ENCODE measurements at places on chromosomes 11 and 22.

DNA sequence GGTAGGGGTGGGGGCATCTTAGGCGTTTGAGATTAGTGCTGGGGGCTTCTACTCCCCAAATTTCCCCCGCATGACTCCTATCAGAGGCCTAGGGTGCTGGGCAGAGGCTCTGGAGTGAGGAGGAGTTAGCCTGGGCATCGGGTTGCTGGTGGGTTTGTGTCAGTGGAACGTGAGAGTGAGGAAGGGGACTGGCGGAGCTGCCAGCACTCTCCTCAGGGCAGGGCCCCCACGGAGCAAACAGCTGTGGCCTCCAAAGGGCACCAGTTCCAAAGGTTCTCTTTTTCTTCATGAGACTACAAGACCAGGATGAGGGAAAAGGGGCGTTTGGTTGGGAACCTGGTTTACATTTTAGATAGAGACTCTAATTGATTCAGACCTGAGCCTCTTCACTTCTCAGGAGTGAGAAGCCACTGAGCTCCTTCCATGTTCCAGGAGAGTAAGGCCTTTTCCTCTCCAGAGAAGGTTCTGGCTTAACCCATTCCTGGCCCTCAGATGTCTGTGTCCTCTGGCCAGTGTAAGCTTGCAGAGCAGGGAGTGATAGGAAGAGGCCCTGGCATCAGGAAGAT, 35.6 kb upstream of the CDON start:
- no peak for DNase-seq

DNA sequence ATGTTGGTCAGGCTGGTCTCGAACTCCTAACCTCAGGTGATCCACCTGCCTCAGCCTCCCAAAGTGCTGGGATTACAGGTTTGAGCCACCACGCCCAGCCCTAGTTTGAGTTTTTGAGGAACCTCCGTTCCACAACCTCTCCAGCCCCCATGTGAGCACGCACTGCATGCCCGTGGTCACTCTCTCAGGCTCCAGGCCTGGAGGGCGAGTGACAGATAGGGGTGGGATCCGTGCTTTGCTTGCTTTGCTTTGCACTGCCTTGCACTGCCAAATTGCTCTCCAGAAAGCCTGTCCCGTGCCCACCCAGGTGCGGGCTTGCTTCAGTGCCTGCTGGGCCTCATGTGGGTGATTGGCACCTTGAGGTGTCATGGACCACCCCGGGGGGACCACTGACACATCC, 29.9 kb downstream of the FGF4 start:
- no peak for DNase-seq

DNA sequence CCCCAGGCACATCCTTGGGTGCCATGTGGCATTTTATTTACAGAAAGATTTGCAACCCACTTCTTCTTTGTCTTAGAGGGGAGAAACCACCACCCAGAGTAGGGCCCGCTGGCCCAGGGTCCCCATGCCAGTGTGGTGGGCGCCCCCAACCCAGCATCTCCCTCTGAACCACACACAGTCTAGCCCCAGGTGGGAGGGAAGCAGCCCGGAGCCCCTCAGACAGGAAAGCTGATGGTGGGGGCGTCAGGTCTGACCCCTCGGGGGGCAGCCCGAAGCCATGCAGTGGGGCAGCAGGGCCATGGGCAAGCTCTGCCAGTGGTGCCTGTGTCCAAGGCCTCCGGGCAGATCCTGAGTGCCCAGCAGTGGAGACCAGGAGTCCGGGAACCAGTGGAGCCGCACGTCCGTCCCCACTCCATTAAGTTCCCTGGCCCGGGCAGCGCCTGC, 11.7 kb downstream of the TRPM5 start:
- no peak for DNase-seq

- DNase-seq = no peak
Observed at GRCh38 chr22:19044381-19044780, 77.8 kb downstream of the DGCR2 start.

- no peak for DNase-seq
Observed at GRCh38 chr11:50169634-50170033, 137.0 kb downstream of the OR4C45 start.

- DNase-seq = no peak
Observed at GRCh38 chr11:2742201-2742600, 42.4 kb upstream of the KCNQ1OT1 start.

GRCh38 chr22:48261048-48261621, 1498.7 kb downstream of the TBC1D22A start:
- no peak for DNase-seq

DNA sequence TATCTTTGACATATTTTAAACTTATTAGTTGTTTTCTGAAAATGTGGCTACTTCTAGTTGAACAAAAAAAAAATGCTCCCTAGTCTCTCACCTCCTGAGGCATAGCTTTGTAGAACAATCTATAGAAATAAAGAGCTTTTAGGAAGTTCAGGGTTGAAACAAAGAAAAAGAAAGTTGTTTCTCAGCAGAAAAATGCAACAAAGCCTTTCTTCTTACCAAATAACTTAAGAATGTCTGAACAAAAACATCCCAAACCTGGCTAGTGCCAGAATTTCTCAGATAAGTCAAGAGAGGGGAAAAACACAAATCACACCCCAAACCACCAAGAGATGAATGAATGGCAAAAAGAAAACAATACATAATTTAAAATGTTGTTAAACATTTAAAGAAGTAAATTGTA, 114.1 kb downstream of the MAML2 start:
- DNase-seq = no peak

- DNase-seq = no peak
Observed at GRCh38 chr11:14584035-14584363, 59.6 kb upstream of the PDE3B start.

DNA sequence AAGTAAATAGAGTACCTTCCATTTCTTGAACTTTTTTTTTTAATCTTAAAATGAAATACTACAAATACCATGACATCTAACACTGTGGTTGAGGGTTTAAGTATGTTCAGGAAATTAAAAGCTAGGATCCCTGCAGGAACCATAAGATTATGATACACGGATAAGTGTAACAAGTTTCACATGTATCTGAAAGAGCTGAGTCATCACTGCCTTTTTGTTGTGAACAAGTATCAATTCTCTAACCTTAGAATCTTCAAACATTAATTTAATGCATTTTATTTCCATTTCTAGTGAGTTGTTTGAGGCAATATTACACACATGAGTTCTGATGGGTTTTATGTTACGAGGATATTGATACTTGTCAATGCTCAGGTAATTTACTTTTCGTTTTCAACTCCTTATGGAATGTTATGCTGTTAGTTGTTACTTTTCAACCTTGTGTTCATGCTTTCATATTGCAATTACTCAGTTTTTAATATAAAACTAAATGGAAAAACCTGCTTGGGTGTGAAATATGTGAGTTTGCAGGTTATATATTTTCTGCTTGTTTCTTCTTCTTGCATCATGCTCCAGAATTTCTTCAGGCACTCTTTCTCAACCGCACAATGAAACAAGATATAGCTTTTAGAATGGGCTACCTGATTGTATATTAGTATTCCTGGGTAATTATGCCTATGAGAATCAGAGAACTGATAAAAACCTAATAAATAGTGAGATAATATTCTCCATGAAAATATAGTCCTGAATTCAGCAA, 361.3 kb upstream of the MTNR1B start:
- DNase-seq = no peak

- DNase-seq = no peak
Observed at GRCh38 chr11:15765530-15765929, 590.8 kb downstream of the SOX6 start.

GRCh38 chr11:68658097-68658496, 26.2 kb upstream of the GAL start:
- no peak for DNase-seq

GRCh38 chr11:129275828-129276227, 83.7 kb upstream of the ARHGAP32 start:
- DNase-seq = no peak

DNA sequence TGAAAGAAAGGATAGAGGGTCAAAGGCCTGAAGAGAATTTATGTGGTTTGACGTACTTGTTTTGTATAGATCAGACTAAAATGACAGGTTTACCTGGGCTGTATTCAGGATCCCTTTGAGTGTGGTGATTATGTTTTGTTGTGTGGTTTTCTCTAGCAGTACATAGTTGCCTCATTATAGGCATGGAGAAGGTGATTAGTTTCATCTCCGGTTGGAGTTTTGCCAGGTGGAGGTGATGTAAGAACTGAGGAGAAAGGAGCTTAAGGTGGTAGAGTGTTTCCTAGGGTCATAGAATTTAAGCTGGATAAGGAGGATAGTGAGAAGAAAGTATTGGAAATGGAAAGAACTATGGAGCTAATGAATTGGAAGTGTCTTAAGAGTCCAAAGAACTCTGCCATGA, 229.0 kb downstream of the TMEM135 start:
- no peak for DNase-seq

GRCh38 chr11:3942956-3943497, 87.6 kb downstream of the STIM1 start:
- no peak for DNase-seq

- DNase-seq = no peak
Observed at GRCh38 chr22:37206118-37206840, 6.0 kb downstream of the SSTR3 start.

GRCh38 chr11:101127197-101127698, 2.4 kb downstream of the PGR start:
- DNase-seq = no peak

DNA sequence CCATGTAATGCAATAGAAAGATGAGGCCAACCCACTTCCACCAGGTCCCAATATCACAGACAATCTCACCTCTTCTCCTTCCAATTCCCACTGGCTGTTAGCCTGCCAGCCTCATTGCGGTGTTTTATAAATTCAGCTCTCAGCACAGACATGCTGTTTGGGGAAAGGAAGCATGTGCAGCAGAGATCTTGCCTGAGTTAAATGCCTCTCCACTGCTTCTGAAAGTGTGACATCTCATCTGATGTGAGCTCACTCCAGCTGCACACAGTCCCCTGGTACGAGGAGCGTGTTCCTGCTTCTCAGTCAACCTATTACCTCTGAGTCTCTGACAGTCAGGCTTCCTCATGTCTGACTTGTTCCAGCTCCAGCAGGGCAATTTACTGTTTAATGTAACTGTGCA, 122.7 kb upstream of the GUCY1A2 start:
- DNase-seq = no peak

DNA sequence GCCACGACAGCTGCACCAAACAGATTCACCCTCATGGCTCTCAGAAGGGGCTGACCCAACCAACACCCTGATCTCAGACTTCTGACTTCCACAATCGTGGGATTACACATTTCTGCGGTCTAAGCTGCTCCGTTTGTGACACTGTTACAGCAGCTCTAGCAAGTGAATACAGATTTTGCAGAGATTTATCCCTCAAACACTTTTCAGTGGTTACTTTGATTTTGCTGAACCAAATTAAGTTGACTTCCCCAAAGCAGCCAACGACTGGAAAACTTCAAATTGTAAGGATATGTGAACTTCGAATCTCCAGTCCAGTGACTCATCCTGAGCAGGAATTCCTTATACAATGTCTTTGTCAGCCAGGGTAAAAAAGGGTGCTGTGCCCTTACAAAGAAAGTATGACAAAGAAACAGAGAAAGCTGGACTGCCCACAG, 14.8 kb upstream of the INCENP start:
- DNase-seq = peak; percentile 88

DNA sequence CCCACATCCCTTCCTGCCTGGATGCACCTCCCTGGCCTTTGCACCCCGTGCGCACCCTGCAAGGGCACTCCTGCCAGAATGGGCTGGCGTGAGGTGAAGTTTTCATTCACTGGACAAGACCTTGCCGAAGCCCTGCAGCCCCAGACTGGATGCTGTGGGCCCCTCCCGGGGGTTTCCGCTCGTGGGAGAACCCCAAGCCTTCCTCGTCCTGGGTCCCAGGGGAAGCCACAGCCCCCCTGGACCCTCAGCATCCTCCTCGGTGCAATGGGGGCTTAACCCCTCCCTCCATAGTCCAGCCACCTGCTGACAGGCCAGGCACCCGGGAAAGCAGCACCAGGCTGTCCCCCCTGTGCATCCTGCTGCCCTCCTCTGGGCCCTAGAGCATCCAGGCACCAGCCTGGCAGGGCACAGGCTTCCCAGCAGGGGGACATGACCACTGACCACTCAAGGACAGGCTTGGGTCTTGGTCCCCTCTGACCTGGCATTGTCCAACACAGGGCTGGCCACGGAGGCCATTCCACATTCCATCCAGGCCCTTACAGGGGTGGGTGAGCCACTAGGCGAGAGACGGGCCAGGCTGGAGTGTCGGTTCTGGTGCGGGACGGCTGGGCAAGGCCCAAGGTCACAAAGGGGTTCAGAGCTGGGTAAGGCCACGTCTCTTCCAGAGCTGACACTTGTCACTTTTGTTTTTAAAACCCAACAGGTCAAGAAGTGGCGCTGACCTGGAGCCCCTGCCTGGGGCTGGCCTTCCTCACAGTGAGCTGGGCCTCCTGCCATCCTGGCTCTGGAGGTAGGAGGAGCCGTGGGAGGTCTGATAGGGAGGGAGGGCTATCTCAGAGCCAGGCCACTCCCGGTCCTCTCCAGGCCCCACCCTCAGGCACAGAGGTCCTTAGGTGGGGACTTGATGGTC, 41.5 kb upstream of the PPARA start:
- DNase-seq = no peak

DNA sequence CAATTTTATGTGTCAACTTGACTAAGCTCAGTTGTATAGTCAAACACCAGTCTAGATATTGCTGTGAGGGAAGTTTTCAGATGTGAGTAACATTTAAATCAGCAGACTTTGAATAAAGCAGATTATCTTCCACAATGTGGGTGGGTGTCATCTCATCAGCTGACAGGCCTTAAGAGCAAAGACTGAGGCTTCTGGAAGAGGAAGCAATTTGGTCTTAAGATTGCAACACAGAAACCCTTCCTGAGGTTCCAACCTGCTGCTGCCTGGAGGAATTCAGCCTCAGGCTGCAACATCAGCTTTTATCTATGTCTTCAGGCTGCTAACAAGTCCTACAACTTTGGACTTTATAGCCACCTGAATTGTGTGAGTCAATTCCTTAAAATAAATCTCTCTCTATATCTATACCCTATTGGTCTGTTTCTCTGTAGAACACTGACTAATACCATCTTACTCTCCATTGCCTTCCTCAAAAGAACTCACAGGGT, 277.2 kb upstream of the PLET1 start:
- DNase-seq = peak; percentile 64

DNA sequence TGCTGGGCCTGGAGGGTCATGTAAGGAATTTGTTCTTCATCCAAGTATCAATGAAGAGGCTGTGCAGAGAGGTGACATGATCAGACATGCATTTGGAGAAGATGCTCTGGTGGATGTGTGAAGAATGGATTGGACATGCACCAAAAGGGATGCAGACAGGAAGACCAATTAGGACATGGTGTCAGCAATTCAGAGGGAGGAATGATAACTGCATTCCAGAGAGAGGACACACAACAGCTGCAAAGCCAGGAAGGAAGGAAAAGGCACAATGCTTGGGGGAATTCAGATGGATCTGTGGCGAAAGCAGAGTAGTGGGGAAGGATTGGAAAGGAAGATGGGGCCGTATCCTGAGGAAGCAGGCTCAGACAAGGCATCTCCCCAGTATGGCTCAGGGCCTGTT, 5.2 kb upstream of the ARRB1 start:
- no peak for DNase-seq

DNA sequence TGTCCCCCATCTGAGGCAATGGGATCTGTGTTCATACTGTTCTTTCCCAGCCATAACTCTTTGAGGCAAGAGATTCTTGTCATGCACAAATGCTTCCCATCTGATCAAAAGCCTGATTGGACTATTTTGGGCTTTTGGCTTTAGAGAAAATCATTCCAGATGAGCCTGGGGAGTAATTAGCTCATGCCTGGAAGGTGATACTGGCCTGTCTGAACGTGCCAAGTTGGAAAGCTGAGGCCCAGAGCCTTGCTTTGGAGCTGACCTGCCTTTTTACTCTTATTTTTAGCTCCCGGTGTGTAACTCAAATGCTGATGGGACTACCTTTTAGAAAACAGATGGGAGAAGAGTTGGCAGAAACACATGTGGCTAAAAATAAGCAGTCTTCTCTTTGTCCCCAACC, 105.0 kb downstream of the DBX1 start:
- no peak for DNase-seq

GRCh38 chr22:23212061-23213021, 32.0 kb downstream of the BCR start:
- DNase-seq = no peak
